ENCODE measurements at places on chromosomes 4 and X.

- DNase-seq: no peak
Measured at GRCh38 chr4:41024556-41025491, 189.5 kb downstream of the APBB2 start.

DNA sequence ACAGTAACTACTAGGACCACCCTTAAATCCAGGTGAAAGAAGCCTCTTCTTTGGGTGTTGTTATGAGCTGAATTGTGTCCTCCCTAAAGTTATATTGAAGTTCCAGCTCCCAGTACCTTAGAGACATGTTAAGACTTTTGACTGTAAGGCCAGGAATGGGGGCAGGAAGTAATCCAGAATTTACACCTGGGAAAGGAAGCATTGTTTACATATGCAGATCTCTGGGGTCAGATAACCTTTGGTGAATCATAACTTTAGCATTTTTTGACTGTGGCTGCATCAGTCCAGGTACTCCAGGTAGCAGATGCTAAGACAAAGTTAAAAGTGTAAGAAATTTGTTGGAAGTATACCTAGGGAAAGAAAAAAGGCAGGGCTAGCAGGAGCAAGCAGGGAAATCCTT is 104.9 kb upstream of the CENPE start:
- no peak for DNase-seq

DNA sequence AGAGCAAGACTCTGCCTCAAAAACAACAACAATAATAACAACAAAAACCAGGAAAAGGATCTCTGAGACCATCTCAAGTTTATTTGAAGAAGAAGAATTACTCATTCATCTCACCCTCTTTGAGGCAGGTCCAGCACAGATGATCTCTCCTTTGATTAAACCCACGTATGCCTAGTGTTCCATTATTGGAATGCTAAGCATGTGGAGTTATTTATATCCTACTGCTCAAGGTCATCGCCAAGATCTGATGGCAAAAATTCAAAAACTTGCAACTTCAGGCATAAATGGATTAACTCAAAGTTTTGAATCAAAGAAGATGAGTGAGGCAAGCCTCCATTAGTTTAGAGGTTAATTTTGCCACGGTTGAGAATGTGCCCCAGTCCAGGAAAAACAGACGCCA is 184.2 kb downstream of the DHRSX start:
- no peak for DNase-seq

DNA sequence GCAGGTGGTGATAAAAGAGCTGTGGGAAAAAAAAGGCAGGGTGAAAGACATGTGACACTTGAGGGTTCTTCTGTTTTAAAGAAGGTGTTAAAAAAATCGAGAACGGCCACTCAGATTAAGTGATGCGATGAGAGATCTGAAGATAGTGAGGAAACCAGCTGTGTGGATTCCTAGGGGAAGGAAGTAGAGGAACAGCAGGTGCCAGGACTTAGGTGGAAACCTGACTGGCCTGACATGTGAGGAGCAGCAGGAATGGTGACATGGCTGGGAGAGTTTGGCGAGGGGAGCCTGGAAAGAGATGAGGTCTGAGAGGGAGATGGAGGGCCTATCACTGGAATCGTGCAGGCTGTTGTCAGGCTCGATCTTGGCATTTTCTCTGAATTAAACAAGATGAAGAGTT is 55.5 kb downstream of the BMPR1B start:
- DNase-seq: no peak

DNA sequence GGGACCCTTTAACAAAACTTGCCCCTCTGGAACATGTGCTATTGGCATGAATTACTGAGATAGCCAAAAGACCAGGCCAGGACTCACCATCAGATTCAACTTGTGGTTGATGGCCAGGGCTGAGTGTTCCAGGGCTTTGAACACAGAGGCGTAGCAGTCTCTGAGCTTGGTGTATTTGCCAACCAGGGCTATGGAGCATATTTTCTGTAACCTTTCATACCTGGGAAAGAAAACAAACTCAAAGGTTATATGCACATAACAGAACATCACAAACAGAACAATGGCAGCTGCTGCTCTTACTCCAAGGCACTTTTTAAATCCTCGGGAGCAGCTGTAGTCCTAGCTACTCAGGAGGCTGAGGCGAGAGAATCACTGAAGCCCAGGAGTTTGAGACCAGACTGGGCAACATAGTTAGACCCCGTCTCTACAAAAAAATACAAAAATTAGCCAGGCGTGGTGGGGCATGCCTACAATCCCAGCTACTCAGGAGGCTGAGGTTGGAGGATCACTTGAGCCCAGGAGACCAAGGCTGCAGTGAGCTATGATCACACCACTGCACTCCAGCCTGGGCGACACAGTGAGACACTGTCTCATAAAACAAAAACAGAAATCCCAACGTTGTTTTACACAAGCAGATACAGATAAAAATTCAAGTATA is 29.3 kb downstream of the CTPS2 start:
- DNase-seq: no peak

All from activated T-cell treated with anti-CD3 and anti-CD28 coated beads for 24 hours (primary cell).